ENCODE measurements at places on chromosomes 2 and 18.

- DNase-seq = no peak
These were observed 45.0 kb downstream of the RPIA start for GRCh38 chr2:88736437-88736836.

GRCh38 chr2:182245963-182246362, 180.9 kb downstream of the PDE1A start:
- no peak for DNase-seq

DNA sequence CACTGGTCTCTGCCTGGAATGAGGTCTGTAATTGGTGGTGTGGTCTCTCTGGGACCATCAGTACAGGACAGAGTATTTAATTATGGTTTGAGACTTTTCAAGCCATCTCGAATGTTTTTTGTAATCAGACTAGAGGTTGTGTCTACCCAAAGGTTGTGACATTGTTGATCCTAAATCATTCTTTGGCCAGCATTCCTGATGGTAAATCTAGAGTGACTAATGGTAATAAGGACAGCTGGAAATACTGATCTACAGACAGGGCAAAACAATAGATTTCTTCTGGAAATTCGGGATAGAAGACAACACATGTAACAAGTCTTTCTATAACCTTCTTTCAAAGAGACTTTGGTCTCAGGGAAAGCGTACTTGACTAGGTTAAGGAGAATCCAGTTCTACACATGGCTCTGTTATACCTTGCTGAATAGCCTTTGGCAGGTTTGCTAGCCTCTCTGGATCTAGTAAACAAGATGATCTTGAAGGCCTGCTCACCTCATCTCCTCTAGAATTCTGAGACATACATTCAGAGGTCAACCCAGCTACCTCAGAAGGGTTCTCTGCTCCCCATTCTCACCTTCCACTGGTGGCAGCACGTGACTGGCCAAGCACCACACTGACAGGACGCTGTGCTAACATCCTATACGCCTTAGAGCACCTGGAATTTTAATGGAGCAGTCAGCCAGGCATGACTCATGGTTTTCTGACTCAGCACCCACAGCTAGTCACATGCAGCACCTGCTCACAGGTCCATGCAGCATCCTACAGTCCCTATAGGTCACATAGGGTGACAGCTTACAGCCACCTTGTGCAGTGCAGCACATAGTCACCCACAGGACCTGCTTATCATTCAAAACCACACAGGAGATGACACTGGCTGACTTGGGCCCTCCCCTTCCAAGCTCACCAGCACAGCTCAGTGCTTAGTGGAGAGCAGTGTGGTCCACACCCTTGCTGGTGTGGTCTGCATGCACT, 12.2 kb downstream of the PLB1 start:
- DNase-seq = no peak

- no peak for DNase-seq
These were observed 148.8 kb downstream of the INO80D start for GRCh38 chr2:205937211-205937610.

DNA sequence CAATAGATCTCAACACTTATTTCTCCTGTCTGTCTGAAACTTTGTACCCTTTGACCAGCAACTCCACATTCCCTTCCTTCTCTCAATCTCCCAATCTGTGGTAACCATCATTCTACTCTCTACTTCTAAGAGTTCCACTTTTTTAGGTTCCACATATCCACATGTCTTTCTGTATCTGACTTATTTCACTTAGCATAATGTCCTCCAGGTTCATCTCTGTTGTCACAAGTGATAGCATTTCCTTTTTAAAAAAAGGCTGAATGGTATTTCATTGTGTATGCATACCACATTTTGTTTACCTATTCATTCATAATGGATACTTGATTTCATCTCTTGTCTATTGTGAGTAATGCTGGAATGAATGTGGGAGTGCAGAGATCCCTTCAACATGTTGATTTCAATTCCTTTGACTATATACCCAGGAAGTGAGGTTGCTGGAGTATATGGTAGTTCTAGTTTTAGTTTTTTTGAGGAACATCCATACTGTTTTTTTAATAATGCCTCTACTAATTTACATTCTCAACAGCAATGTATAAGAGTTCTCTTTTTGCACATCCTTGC, 18.8 kb upstream of the MMADHC start:
- no peak for DNase-seq

GRCh38 chr18:78899241-78899640, 80.4 kb upstream of the SALL3 start:
- no peak for DNase-seq

GRCh38 chr2:167579826-167580225, 667.6 kb downstream of the STK39 start:
- no peak for DNase-seq

DNA sequence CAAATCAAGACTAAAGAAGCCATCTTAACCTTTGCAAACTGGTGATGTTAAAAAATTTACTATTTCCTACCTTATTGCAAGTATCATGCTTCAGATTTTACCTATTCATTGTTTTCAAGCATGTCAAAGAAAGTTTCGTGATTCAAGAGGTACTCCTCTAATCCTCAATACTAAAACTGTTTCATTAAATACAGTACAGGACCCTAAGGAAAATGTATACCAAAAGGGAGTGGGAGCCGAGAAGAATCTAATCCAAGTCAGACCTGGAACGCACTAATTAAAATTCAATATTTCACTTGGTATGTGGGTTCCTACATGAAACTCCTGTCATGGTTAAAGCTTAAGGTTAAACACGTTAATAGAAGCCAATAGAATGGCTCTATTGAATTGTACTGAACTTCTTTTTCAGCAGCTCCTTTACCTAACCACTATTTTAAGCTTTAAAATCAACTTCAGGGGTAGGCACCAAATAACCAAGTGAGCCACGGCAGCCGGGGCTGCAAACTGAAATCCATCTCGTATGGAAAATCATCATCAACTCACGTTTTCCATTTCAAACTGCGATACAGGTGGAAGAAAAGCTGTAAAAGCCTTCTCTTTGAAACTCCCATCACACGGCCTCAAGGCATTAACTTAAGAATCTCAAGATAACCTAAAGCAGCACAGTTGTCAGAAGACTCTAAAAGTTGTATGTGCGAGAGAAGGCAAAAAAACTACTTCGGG, 188.8 kb downstream of the ZEB2 start:
- no peak for DNase-seq

DNA sequence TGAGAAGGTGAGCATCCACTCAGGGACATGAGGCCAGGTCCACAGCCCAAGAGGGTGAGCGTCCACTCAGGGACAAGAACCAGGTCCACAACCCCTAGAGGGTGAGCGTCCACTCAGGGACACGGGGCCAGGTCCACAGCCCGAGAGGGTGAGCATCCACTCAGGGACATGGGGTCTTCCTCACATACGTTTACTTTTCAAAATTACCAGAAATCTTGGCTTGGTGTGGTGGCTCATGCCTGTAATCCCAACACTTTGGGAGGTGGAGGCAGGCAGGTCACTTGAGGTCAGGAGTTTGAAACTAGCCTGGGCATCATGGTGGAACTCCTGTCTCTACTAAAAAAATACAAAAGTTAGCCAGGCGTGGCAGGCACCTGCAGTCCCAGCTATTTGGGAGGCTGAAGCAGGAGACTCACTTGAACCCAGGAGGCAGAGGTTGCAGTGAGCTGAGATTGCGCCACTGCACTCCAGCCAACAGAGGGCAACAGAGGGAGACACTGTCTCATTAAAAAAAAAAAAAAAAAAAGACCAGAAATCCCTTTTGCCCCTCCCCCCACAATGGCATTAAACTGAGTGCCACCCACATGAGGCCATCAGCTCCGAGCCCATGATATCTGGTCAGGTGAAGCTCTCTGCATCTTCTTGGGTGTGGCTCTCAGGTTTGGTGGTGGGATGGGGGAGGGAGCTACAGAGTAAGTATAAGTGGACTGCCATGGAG, 9.0 kb upstream of the MBP start:
- DNase-seq = no peak

DNA sequence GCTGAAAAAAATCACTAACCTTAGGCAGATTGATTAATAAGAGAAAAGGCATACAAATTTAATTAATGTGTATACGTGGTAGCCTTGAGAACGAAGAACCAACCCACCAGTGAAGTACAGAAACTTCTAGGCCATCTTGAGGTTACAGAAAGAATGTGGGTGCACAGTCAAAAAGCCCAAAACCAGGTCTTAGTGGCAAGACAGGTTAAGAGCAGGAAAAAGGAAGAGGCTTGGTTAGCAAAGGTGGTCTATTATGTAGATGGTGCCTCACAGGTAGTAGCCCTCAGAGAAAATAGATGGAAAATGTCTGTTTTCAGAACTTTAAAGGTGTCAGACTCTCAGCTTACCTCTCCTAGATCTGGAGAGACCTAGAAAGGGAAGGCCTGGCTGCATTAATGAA, 22.0 kb upstream of the SLC35G4 start:
- no peak for DNase-seq

GRCh38 chr2:117858892-117859531, 44.5 kb downstream of the DDX18 start:
- DNase-seq = no peak

DNA sequence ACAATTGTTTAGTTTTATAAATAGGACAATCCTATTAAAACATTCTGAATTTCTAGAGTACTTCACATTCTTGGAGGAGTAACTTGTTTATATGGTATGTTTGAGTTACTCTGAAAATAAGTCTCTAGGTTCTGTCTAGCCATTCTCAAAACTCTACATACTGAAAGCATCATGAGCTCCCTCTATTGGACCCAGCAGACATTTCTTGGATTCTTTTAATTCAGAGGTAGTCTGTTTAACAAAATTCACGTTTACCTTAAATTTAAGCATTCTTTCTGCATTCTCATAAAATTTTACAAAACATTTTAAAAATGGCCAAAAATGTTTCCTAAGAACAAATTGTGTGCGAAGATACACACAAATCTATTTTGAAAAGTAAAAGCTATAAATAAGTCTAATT, 15.3 kb downstream of the SP9 start:
- DNase-seq = no peak

- DNase-seq = no peak
These were observed 44.2 kb upstream of the MFF start for GRCh38 chr2:227280895-227281294.

GRCh38 chr2:130370490-130370889, 14.6 kb downstream of the PTPN18 start:
- no peak for DNase-seq

DNA sequence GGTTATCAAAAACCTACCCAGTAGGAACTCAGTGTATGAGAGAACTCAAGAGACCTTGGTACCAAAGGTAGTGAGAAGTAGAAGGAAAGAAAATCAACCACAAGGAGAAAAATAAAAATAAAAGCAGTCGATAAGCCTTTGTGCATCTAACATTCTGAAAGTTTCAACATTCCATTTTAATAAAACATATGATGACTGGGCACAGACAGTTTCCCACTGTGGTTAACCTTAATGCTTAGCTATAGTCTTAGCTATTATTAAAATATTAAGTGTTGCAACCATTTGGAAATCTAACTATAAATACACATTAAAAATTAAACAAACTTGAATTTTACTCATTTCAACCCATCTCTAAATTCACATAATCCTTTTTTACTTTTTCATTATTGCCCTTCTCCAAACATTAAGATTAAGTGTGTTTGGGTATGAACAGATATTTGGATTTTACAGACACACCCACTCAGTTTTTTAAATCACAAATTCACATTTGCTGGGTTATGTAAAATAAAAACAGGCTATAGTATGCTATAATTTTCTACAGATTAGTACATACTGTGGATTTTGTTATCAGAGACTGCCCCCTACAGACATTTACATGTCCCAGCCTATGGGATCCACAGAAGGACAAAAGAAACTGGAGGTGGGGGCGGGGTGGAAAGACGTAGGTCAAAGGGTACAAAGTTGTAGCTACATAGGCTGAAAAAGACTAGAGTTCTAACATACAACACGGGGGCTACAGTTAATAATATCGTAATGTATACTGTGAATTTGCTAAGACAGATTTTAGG, 32.8 kb downstream of the SRBD1 start:
- no peak for DNase-seq

DNA sequence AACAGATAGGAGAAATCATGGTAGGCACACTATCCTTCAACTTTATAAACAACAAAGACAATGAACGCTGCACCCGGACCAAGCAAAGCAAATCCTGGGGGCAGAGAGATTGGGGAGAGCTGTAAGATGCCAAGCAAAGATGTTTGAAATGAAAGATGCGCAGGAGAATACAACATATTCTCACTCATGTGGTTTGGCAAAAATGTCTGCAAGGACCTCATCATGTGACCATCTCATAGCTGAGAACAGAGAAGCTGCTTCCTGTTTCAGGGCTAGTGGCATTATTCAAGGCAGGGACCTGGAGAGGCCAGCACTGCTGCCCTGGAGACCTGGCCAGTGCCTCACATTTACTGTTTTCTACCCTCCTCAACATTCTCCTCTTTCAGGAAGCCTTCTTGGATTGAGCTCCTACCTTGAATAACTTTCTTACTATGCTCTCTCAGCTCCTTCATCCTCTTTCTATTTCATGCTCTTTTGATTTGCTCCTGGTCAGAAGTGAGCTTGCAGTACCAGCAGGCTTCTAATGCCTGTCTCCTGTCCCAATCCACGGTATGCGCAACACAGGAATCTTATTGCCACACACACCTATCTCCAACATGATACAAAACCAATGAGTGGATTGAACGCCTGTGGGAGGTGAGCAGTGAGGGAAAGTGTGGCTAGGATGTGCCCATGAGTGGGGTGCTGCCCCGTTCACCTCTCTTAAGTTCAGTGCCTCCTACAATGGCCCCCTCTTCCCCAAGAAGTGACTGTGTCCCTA, 133.0 kb downstream of the CELF4 start:
- no peak for DNase-seq

DNA sequence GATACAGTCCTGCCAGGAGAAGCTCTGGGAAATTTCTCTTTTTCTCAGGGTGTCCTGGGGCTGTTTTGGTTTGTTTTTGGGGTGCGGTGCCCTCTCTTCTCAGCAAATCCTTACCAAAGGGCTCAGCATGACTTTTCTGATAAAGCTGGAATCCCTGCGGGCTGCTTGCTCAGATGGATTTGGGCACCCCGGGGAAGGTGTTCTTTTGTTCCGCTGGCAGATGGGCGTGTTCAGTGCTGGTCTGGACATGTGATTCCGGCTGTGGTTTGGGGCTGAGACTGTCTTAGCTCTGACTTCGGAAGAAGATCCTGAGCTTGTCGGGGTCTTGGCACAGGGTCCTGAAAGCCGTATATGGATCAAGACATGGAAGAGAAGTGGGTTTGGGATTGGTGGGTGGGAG, 134.2 kb upstream of the SPRED2 start:
- no peak for DNase-seq

DNA sequence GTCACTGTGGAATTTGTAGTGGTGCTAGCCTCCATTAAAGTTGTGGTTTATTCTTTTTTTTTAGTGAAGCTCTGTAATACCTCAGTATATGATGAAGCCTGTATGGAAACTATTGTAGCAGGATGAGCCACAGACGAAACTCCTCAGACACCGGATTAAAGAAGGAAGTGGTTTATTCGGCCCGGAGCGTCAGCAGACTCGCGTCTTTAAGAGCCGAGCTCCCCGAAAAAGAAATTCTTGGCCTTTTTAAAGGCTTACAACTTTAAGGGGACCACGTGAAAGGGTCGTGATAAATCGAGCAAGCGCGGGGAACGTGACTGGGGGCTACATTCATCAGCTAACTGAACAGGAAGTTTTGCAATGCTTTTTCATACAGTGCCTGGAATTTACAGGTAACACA, 8.1 kb upstream of the CCL20 start:
- DNase-seq = no peak
